ENCODE measurements at places on chromosomes 4 and X.

- DNase-seq: no peak
These were observed 127.0 kb upstream of the GATB start for GRCh38 chr4:151887816-151888180.

- DNase-seq: no peak
These were observed 154.2 kb downstream of the CPE start for GRCh38 chr4:165532976-165533375.

- DNase-seq: no peak
These were observed 205.7 kb upstream of the BCOR start for GRCh38 chrX:40303256-40304077.

DNA sequence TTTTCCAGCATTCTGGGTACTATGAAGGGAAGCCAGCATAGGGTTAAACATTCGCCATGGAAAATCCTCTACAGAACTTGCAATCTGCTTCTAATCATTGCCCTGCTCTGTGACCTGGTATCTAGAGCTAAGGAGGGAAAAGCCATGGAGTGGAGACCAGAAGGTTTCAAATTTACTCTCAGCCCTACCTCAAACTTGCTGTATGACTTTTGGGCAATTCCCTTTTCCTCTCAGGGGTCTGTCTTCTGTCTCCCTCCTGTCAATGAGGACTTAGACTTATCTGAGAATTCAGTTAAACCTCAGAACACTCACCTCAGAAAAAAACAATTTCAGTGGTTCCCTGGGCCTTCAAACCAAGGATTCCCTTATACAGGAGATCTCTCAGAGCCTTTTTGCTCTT, 29.1 kb downstream of the ARHGEF9 start:
- DNase-seq: no peak

DNA sequence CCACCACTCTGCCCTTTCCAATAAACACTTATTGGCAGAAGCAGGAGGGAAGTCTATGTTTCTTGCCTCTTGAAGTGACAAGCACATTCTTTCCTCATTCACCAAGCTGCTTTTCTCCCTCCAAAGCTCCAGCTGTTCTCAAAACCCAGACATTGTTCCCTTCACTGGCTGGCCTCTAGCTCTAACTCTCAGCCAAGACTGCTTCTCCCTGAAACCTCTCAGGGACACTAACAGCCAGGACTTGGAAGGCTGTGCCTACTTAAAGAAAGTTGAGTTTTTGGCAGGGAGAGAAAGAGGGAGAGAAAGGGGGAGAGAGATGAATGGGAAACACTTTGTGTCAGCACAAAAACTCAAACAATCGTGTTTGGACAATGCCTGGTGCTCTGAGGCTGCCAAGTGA, 99.5 kb downstream of the COX18 start:
- DNase-seq: no peak

DNA sequence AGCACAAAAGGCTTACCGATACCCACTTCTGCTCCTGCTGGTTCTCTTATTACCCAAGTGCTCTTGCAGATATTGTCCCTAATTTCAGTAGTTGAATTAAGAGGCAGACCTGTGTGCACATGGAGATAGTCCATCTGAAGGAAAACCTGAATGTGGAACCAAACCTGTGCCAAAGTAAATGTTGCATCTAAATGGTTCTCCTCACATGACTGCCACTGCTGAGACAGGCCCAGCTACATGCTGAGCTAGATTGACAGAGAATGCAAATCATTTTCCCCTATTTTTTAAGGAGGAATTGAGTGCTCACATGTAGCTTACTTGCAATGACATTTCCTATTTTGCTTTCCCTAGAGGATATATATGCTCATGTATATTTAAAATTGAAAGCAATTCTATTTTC, 609.1 kb upstream of the TECRL start:
- DNase-seq: no peak

- no peak for DNase-seq
These were observed 54.2 kb downstream of the PLAC1 start for GRCh38 chrX:134603806-134604700.

DNA sequence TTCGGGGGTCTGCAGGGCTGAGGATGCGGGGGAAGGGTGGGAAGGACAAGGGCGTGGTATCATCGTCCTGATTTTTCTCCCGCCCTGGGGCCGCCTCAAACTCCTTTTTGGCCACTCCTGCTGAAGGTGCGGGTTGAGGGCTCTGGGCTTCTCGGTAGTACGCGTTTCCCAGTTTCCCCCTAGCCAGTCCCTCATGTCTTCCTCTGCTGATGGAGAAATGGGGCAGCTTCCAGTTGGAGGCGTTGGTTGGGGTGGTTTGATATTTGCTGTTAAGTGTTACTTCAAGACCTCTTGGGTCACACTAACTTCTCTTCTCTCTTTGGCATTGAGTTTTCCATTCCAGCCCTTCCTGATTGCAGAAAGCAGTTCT, 482 bp downstream of the GSTCD start:
- DNase-seq: no peak

- no peak for DNase-seq
These were observed 134.0 kb upstream of the ANXA3 start for GRCh38 chr4:78417603-78418002.

- DNase-seq: no peak
These were observed 78.0 kb downstream of the PHOX2B start for GRCh38 chr4:41670530-41670929.

GRCh38 chrX:109840585-109840984, 107.5 kb upstream of the ACSL4 start:
- DNase-seq: peak; percentile 82

GRCh38 chrX:34656842-34657725, at the start of gene TMEM47:
Gene TMEM47, minus strand, starts transcription at chrX:34657285. Its CDS starts 256 bp downstream, at chrX:34657029.
- DNase-seq: peak; percentile 34

GRCh38 chr4:185623444-185624258, 88.3 kb upstream of the PDLIM3 start:
- DNase-seq: no peak

DNA sequence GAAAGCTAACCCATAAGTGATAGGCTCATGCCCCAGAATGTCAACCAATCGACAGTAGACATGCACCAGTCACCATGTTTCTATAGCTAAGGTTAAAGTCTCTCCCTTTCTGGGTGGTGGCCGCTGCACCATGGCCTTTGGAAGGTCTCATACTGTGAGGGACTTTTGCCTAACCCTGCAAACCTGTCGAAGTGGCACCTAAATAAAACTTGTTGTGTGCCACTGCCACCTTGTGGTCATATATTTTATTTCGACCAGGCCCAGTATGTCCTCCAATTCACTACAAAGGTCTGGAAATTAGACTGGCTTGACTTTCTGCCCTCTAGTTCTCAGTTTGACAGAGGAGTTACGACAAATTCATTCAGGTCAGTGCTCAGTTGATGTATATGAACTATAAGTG, 163.1 kb downstream of the SMARCA1 start:
- DNase-seq: peak; percentile 30

GRCh38 chr4:163367651-163368050, 24.0 kb downstream of the NPY5R start:
- no peak for DNase-seq

- DNase-seq: no peak
These were observed 962.5 kb downstream of the ADGRL3 start for GRCh38 chr4:62162606-62163005.

- DNase-seq: no peak
These were observed 33.4 kb upstream of the SFRP2 start for GRCh38 chr4:153822316-153822715.

- no peak for DNase-seq
These were observed 116.0 kb upstream of the PUDP start for GRCh38 chrX:7263961-7264360.

DNA sequence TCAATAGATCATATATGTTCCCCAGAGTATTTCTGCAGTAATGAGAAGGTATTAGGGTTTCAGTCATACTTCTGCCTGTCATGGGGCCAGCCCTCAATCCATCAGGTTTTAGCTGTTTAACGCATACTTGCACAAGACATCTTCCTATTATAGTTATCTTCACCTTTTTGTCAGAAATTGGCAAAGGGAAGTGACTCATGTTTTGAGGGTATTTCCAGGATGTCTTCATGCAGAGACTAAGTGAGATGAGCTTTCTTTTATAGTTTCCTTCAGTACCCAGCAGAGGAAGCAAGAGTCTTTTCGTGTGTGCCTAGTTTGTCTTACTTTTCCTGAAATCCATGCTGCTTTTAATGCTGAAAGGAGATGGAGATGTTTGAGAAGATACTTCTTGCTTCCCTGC, 9.5 kb downstream of the CSTF2 start:
- no peak for DNase-seq

DNA sequence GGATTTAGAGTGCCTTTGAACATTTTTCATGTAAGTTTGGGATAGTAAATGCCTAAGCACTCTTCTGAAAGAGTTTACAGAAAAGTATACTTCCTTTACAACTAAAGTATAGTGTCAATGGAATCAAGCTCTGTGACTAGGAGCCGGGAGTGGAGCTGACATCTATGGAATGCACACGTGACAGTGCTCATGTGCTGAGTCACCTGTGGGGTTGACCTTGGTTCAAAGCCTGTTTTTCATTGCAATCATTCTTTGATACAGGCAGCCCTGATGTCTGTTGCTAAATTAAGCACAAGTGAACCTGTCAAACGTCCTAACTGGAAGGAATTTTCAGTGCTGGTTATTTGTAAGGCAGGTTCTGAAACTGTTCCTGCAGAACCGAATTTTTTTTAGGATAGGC, 82.5 kb downstream of the GPAT3 start:
- peak; percentile 23 for DNase-seq

- no peak for DNase-seq
These were observed 204.3 kb upstream of the TLL1 start for GRCh38 chr4:165668694-165669093.

DNA sequence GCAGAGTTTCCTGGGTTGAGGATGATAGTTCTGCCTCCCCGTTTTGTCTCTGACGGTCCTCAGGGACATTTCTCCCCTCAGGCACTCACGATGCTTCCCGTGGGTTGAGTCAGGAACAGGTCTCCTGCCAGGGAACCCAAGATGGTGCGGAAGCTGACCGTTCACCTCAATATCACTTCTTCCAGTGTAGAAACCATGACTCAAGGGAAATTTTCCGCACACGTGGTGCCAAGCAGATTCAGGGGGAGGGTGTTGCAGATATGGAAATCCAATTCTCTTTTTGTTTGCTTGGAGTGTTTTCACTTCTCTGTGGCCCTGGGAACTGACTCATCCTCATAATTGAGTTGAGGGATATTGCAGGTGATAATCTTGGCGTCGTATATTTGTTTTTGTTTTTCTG, 46.7 kb downstream of the CXorf49B start:
- DNase-seq: no peak

- DNase-seq: no peak
These were observed 1495.1 kb downstream of the C4orf33 start for GRCh38 chr4:130591091-130591490.

DNA sequence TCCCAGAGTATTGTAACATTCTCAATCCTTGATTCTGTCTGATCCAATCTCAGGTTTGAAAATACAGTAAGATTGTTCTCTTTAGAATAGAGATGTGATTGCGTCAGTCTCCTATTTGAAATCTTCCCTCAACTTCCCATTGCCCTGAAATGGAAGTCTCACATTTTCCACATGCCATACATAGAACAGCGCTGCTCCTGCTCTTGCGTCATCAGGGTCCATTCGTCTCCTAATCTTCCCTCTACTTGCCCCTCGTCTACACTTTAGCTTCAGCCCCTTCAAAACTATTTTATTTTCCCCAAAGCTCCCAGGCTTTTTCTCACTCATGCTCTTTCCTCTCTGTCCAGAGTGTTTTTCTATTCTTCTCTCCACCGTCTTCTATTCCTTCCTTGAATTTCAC, 301.7 kb upstream of the MAGEB2 start:
- DNase-seq: no peak

DNA sequence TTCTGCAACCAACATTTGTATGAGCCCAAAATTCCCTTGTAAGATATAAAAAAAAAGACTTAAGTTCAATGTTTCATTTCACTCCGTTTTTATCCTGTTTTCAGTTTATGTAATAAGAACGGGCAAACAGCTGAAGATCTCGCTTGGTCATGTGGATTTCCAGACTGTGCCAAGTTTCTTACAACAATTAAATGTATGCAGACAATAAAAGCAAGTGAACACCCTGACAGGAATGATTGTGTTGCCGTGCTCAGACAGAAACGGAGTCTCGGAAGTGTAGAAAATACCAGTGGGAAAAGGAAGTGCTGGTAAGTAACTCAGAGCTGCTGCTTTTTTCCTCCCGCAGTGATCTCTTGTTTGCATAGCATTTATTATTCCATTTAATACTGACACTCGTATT, 2.8 kb downstream of the ANKRD37 start:
- no peak for DNase-seq

GRCh38 chrX:73400136-73400748, 46.6 kb upstream of the CDX4 start:
- no peak for DNase-seq

DNA sequence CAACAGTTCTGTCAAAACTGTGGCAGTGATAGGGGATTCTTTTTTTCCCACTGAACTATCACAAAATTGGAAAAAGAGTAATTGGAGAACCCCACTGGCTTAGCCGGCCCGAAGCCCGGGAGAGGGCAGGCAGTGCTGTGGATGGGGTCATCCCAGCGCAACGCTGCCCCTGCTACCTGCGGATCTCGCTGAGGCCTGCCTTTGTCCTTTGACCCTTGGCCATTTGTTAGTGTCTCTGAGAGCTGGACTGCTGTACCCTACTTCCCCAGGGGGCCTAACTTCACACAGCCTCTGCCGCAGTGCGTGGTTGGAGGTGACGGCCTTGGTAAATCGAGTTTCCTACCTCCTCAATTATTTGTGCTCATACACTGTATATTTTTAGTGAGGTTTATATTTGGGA, 43.0 kb upstream of the MSANTD1 start:
- no peak for DNase-seq

GRCh38 chrX:40153345-40154249, 55.8 kb upstream of the BCOR start:
- DNase-seq: peak; percentile 67

DNA sequence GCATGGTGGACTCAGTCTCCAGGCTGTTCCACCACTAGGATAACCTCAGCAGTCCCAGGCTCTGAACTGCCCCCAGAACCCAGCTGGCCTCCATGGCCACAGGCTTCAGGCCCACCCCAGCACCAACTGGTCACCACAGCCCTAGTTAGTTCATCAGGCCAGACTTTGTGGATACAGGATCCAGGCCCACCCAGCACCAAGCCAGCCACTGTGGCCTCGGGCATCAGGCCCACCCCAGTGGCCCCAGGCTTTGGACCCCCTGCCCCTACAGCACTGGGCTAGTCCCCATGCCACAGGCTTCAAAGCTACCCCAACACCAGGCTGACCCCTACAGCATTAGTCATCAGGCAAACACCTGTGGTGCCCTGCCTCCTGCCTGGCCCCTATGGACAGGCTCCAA, 50.0 kb downstream of the ZCCHC13 start:
- DNase-seq: no peak

DNA sequence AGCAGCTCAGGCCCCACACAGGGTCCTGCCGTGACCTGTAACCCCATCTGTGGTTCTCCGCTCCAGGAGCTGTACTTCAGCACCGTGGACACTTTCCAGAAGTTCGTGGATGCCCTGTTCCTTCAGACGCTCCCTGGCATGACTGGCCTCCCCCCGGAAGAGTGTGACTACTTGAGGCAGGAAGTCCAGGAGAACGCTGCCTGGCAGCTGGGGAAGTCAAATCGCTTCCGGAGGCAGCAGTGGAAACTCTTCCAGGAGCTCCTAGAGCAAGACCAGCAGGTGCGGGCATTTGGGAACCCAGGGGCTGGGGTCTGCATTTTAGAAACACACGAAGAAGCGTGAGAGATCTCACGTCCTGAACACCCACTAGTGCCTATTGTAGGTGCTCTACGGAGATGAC, 72.5 kb downstream of the EVC start:
- no peak for DNase-seq
